ENCODE measurements at places on chromosomes 11 and 22.

DNA sequence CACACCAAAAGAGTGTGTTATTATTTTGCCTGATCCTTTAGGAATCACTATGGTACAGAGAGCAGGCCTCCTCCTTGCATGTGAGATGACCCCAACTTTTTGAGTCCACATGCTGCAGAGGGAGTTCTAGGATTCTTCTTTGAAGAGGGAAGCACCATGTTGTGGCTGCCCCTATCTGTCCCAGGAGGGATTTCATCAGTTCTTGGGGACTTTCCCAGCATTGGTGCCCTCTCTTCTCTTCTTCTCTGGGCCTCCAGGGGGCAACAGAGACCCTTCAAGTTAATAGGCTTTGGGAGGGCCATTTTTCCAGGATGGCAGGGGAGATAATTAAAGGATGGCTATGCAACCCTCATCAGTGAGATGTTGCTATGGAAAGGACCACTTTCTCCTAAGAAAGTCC is 3.6 kb downstream of the MMP1 start:
- peak; percentile 40 for DNase-seq

- no peak for DNase-seq
Observed at GRCh38 chr11:61378713-61379313, 13.6 kb upstream of the TMEM216 start.

DNA sequence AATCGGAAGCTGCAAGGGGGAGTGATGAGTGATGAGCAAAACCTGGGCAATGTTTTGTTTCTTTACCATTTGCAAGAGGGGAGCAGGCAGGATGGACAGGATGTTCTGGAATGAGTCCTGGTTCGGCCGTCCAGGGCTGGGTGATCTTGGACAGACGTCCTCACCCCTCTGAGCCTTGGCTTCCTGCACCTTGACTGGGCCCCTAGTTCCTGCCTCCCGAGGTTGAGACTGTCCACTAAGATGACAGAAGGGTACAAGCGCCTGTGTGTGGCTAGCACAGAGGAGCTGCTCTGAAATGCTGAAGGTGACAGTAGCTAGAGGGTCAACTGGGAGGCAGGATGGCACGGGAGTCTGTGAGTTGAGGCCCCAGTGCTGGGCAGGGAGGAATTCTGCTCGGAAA is 306.2 kb downstream of the MN1 start:
- DNase-seq: no peak

GRCh38 chr11:35735903-35736302 is 73.3 kb downstream of the TRIM44 start:
- DNase-seq: no peak

- peak; percentile 59 for DNase-seq
Observed at GRCh38 chr11:47179655-47179991, 2.9 kb upstream of the ARFGAP2 start.

DNA sequence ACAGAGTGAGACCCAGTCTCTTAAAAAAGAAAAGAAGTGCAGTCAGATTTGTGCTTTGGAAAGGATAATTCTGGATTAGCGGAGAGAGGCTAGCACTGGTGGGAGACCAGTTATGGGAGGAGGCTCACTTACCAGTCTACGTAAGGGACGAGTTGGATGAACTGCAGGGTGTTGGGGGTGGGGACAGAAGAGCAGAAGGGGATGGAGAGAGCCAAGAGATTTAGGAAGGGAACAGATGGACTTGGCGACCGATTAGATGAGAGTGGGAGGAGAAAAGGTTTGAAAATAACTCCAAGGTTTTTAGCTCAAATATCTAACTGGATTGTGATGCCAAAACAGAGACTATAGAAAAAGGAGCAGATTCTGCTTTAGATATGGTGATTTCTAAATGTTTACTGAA is 81.4 kb downstream of the SFI1 start:
- DNase-seq: peak; percentile 98

DNA sequence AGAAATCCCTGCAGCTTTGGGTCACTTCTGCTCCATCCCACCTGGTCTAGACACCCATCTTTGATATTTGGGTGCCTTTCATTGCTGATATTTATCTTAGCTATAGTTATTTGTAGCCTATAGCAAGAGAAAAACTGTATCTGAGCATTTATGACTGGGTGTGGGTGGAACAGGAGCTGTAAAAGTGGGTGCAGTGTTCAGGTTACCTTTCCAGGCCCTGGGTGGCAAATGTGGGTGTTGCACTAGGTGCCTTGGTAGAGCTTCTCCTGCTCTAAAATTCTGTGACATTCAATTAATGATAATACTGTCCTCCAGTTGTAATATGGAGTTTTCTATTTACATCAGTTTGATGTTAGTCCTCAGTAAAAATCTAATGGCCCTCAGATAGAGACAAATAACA is 78.4 kb upstream of the OR4B1 start:
- DNase-seq: no peak

GRCh38 chr11:85495918-85496317 is 131.2 kb downstream of the DLG2 start:
- DNase-seq: no peak

- no peak for DNase-seq
Observed at GRCh38 chr11:116901964-116902688, 64.7 kb upstream of the APOA1 start.

- peak; percentile 46 for DNase-seq
Observed at GRCh38 chr22:22342697-22343580, 98.4 kb downstream of the VPREB1 start.

DNA sequence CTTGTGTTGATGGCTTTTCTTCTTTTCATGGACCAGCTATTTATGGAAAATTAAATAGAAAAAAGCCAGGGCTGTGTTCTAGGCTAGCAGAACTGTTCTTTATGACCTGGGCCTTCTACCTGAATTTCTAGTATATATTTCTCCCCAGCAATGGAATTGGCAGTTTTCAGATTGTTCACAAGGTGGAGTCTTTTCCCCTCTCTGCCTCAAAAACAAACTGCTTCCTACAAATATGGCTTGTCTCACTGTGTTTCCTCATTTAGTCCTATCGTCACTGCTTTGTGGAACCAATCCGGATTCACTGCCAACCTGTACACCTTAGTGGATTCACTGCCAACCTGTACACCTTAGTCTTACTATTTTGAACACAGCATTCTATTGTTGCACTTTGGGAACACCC is 5.0 kb upstream of the APOL5 start:
- no peak for DNase-seq

DNA sequence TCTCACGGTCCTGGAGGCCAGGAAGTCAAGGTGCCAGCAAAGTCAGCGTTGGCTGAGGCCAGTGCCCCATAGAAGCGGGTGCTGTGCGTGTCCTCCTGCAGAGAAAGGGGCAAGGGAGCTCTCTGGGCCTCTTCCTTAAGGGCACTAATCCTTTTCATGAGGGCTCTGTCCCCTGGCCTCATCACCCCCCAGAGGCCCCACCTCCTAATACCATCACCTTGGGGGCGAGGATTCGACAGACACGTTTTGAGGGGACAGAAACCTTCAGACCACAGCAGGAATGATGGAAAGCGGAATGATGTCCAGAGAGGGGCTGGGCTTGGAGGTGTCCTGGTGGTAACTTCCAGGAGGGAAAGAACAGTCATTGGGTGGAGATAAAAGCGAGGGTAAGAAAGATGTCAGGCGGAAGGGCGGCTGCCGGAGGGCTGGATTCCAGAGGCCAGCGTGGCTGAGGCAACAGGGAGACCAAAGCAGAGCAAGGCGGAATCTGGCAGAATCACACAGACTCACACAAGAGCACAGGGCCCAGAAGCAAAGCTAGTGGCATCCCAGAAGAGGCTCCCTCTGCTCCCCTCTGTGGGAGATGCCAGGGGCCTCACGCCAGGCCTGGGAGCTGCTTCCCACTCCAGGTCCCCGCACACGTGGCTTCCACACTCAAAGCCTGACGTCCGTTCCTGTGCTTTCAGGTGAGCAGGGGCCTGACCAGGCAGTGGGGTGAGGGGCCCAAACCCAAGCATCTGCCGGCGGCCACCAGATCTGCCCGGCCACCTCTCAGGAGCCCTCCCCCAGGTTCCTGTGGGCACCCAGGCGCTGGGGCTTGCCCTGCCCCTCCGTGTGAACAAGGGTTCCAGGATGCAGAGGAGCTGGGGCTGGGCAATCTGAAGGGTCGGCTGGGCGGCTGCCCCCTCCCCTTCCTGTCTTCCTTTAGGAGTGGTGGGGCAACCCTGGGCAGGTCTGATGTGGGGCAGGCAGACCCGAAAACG is 784.5 kb downstream of the BRD1 start:
- no peak for DNase-seq

- DNase-seq: no peak
Observed at GRCh38 chr11:117972629-117973502, 13.3 kb upstream of the IL10RA start.
